ENCODE measurements at places on chromosomes 7 and 10.

- peak; percentile 89 for DNase-seq
These were observed 128.1 kb upstream of the FAM20C start for GRCh38 chr7:64098-64915.

GRCh38 chr10:93495654-93496321 lies 624 bp upstream of the CEP55 start:
- peak; percentile 55 for DNase-seq

DNA sequence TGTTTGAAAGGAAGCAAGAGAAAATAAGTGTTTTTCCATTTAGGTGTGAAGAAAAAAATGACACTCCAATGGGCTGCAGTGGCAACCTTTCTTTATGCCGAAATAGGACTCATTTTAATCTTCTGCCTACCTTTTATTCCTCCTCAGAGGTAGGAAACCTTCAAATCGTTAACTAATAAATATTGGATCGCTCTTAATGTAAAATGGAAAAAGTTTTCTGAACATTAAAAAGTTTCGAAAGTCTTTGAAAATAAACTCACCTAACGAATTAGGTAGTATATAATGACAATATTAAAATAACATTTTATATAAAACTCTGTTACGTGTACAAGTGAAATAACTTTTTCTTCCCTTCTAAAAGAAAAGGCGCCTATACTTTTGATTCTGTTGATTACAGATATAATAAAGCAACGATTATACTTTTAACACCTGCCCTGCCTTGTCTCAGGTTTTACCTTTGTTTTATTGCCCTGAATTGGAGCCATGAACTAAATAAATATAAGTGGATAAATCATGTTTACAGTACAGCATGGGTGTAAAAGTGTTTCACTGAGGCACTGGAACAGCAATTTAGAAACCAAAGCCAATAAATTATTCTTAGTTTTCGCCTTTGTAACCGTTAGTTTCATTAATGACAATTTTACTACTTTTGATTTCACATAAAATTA lies 804 bp downstream of the BCAP29 start:
- no peak for DNase-seq

DNA sequence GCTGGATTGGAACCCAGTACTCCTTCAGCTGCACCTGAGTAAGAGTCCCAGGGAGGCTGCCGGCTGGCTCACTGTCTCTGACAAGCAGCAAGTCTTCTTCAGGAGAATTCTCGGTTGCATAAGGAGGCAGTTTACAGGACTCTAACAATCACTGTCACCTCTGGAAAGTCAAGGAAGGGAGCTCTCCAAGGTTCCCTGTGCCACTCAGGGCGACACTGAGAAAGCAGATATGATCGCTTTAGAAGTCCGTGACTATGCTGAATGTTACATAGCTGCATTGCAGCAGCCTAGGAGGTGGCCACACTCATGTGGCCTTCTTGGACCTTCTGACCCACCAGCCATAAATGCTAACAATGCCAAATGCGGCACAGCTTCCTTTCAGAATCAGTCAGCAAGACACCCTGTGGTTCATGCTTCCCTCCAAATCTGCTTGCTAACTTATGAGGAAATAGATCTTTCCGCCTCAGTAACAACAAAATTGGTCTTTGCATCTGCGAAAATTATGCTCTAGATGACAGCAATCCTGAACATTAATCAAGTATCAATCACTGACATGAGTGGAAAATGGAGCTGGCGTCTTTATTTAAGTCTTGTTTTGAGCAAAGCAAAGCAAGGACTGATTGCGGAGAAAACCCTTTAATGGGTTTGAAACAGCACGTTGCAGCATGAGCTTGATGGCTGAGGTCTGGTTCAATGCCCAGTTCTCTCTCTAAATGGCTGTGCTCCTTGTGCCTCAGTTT lies 132.9 kb downstream of the ATXN7L1 start:
- DNase-seq: no peak

GRCh38 chr10:22372917-22373316 lies 27.6 kb downstream of the SPAG6 start:
- peak; percentile 39 for DNase-seq

Measured in astrocyte of the hippocampus (primary cell).